Activated naive CD8-positive, alpha-beta T cell treated with anti-CD3 and anti-CD28 coated beads, Interleukin-2, amount 10 ng/mL, durations not matched to agents 7 days and 5 days (primary cell): ENCODE measurements at places on chromosomes 11 and 22. TPM values are rescaled to one million over a fixed set of nuclear protein-coding genes. Genes with fewer than 3 reads are reported as not detected.

- no peak for DNase-seq
- H3K27ac ChIP-seq = no peak overlapping the region
- H3K36me3 ChIP-seq = peaks cover 76% of the 10 kb centered on the region
These were observed 61.5 kb downstream of the PDE3B start for GRCh38 chr11:14705067-14705466.

GRCh38 chr11:126346586-126346940 is 8.9 kb upstream of the ST3GAL4 start:
- no peak for DNase-seq
- peaks cover 31% of the 10 kb centered on the region for H3K4me1 ChIP-seq
- H3K27ac ChIP-seq = peak overlapping the region; percentile 74
- H3K27me3 ChIP-seq = no peaks in the 10 kb centered on the region
- H3K4me3 ChIP-seq = no peak overlapping the region

MUC5AC gene
- total RNA-seq = not detected

PUS3 gene
- 10.1 TPM for total RNA-seq

GRCh38 chr11:68448604-68449011 is 11.9 kb upstream of the PPP6R3 start:
- no peaks in the 10 kb centered on the region for H3K27me3 ChIP-seq
- H3K4me3 ChIP-seq = no peak overlapping the region
- H3K27ac ChIP-seq = no peak overlapping the region
- H3K4me1 ChIP-seq = peaks cover 7% of the 10 kb centered on the region
- peaks cover 13% of the 10 kb centered on the region for H3K36me3 ChIP-seq

DNA sequence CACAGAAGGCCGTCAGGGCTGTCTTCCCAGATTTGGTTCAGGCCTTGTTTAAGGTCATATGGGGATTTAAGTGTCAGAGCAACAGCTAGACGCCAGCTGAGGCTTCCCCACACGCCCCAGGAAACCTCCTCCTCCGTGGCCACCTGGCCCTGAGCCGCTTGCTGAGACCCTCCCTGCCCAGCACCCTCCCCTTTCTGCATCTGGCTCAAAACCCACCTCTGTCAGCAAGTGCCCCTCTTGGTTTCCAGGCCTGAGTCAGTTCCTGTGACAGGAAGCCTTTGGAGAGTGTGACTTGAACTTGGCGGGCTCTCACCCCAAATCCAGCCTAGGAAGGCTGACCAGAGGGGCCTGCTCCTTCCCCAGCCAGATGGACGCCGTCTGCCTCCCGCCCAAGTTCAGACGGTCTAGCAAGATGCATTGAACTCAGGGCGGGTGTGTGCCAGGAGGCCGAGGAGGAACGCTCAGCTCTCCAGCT is 561 bp downstream of the FXYD2 start:
- H3K27ac ChIP-seq = peak overlapping the region; percentile 88
- DNase-seq = peak; percentile 65
- H3K4me1 ChIP-seq = peaks cover 52% of the 10 kb centered on the region
- H3K36me3 ChIP-seq = no peaks in the 10 kb centered on the region
- no peaks in the 10 kb centered on the region for H3K27me3 ChIP-seq
- H3K4me3 ChIP-seq = peak overlapping the region; percentile 59

DNA sequence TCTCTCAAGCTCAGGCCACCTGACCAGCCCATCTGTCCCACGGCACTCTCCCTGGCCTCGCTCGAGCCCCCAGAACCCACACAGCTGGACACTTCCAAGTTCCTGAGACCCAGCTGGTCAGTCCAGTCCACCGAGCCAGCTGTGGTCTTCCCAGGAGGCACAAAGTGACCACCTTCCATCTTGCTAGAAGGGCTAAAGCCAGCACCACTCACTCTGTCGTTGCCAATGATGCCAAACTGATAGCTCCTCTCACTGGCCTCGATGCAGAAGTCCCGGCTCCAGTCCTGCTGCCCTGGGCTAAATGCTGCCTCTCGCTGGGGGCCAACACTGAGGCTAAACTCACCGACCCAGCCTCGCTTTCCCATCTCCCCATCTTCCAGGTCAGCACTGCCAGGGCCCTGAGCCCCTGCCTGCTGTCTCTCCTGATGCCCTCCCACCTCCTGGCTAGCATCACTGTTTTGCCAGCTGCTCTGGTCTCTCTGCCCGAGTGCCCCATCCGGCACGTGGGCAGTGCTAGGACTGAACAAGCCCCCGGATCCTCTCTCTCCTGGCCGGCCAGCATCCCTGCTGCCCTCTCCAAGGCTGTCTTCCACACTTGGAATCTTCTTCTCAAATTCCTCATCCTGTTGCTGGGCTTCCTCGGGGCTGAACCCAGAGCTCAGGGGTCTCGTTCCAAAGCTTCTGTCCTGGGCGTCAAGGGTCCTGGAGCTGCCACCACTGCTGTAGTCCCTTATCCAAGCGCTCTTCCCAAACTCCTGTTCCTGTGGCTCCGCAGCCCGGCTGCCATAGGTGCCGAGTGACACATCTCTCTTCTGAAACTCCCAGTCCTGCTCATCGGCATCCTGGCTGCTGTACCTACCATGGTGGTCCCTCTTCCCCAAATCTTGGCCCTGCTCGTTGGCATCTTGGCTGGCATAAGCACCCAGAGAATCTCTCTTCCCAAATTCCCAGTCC is 15.4 kb downstream of the TNKS1BP1 start:
- H3K4me3 ChIP-seq = no peak overlapping the region
- H3K36me3 ChIP-seq = peaks cover 2% of the 10 kb centered on the region
- DNase-seq = no peak

DNA sequence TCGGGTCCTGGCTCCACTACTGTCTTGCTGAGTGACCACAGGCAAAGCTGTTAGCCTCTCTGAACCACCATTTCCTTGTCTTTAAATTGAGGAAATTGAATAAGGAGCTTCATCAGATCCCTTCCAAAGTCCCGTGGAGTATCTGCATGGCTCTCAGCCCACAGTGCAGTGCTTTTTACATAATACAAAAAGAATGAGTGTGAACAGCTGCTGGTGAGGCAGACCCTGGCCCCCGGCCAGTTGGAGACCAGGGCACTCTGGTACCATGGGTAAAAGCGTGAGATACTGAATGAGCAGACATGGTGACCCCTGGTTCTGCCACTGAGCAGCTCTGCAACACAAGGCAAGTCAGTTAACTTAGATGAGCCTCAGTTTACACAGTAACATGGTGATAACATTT is 86.8 kb downstream of the GALNT18 start:
- H3K4me3 ChIP-seq = no peak overlapping the region
- DNase-seq = no peak
- H3K27me3 ChIP-seq = no peaks in the 10 kb centered on the region
- no peak overlapping the region for H3K27ac ChIP-seq
- no peaks in the 10 kb centered on the region for H3K4me1 ChIP-seq
- no peaks in the 10 kb centered on the region for H3K36me3 ChIP-seq

PTH gene
- total RNA-seq = not detected

DNA sequence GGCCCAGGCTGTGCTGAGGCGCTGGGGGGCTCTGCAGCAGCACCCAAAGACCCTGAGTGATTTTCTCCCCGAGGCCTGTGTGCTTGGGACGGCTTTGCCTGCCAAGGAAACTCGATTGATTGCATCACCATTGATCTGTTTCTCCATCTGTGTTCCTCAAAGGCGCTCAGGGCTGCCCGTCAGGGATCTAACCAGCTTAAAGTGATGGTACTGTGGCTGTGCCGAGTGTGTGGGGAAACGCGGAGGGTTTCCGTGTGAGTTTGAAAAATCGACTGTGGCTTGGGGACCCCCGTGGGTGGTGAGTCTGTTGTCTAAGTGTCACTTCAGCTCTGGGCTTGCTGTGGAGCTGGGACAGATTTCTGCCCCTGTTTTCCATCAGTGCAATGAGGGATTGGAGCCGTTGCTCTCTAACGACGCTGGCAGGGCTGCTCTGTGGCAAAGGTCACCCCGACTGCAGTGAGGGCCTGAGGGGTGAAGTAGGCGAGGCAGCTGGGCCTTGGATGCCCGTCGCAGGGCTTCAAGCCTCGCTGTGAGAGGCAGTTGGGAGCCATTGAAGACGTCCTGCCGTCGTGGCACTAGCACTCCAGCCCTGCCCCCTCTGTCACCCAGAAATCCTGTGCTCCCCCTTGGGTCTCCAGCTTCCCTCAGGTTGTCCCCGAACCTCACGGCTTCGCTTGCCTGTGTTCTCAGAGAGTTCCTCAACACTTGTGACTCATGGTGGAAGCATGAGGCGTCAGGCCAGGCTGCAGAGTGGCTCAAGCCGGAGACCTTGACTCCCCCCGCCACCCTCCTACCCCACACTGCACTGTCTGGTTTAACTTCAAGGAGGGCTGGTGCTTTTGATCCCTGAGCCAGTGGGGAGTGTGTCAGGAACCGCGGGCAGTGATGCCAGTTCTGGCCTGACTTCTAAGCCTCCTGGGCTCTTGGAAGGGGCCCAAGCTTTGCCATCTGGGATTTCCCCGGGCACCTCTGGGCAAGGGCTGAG is 21.8 kb downstream of the CACNA1I start:
- peaks cover 7% of the 10 kb centered on the region for H3K4me1 ChIP-seq
- no peaks in the 10 kb centered on the region for H3K36me3 ChIP-seq
- H3K27ac ChIP-seq = no peak overlapping the region
- DNase-seq = no peak

GRCh38 chr11:126522606-126523005 is 167.1 kb downstream of the ST3GAL4 start:
- no peak for DNase-seq
- H3K4me1 ChIP-seq = no peaks in the 10 kb centered on the region
- no peaks in the 10 kb centered on the region for H3K36me3 ChIP-seq
- H3K27me3 ChIP-seq = no peaks in the 10 kb centered on the region
- H3K27ac ChIP-seq = no peak overlapping the region

GRCh38 chr11:110479108-110480101 is 49.7 kb downstream of the FDX1 start:
- peaks cover under 1% of the 10 kb centered on the region for H3K36me3 ChIP-seq
- H3K4me3 ChIP-seq = no peak overlapping the region
- DNase-seq = no peak
- H3K27me3 ChIP-seq = no peaks in the 10 kb centered on the region
- no peak overlapping the region for H3K27ac ChIP-seq
- no peaks in the 10 kb centered on the region for H3K4me1 ChIP-seq

WT1 gene
- total RNA-seq = not detected

GRCh38 chr11:6253197-6253596 is 6.4 kb upstream of the CCKBR start:
- no peaks in the 10 kb centered on the region for H3K4me1 ChIP-seq
- no peak overlapping the region for H3K4me3 ChIP-seq
- no peaks in the 10 kb centered on the region for H3K36me3 ChIP-seq
- DNase-seq = no peak
